ENCODE measurements at places on chromosomes 11 and 22.

- peak; percentile 32 for DNase-seq
Measured at GRCh38 chr11:46948378-46949131, 12.0 kb downstream of the CSTPP1 start.

DNA sequence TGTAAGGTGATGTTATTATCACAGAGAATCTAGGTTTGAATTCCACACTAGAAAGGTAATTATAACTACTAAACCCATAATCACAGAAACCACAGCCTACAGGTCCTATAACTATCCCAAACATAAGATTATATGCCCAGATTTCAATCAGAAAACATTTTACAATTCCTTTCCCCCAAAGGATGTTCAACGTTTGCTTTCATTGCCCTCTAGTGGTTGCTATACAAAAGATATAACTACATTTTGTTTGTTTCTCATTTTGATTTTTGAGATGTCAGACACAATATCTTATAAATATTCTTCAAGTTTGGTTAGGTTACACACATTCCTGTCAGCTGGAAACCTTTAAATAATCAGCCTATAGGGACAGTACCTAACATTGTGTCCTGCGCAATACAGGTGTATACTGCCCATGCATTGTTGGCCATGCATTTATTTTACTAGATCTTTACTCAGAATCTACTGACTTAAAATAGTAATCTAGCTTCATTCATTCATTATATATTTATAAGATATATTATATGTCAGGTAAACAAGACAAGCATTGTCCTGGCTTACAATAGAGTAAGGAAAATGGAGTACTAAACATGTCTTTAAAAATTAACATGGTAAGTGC is 530.5 kb upstream of the CCDC90B start:
- peak; percentile 11 for DNase-seq

- DNase-seq, result no peak
Measured at GRCh38 chr22:29343313-29343805, 27.9 kb upstream of the RASL10A start.

GRCh38 chr11:112290493-112290850 is 29.8 kb upstream of the PLET1 start:
- DNase-seq, result no peak

DNA sequence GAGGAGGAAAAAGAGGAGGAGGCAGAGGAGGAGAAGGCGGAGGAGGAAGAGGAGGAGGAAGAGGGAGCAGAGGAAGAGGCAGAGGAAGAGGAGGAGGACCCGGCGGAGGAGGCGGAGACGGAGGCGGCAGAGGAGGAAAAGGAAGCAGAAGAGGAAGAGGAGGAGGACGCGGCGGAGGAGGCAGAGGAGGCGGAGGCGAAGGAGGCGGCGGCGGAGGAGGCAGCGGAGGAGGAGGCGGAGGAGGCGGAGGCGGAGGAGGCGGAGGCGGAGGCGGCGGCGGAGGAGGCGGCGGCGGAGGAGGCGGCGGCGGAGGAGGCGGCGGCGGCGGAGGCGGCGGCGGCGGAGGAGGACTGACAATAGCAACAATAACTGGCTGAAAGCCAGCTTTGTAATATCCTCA is 616.6 kb downstream of the TBC1D22A start:
- DNase-seq, result no peak

- no peak for DNase-seq
Measured at GRCh38 chr11:118054712-118055640, 21.9 kb upstream of the TMPRSS4 start.

DNA sequence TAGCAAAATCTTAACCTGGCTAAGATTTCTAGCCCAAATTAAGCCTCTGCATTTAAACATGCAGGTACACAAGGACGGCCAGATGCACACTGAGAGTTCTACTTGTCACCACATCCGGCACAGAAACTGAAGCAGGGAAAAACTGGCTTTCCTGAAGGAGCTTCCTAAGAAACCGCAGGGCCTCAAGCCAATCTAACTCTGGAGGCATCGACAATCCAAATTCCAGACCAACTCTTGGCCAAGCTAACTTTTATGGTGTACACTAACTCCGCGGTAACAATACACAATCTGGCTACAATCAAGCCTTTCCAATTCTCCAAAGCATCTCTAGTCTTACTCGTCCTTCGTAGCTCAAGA is 1.2 kb downstream of the MSANTD2 start:
- DNase-seq, result no peak

- DNase-seq, result no peak
Measured at GRCh38 chr11:59773083-59773440, 17.9 kb downstream of the STX3 start.

Data from HTR-8/SVneo (cell line).